RPMI7951 (cell line): ENCODE measurements at places on chromosomes 2 and 18. TPM values are rescaled to one million over a fixed set of nuclear protein-coding genes. Genes with fewer than 3 reads are reported as not detected.

DNA sequence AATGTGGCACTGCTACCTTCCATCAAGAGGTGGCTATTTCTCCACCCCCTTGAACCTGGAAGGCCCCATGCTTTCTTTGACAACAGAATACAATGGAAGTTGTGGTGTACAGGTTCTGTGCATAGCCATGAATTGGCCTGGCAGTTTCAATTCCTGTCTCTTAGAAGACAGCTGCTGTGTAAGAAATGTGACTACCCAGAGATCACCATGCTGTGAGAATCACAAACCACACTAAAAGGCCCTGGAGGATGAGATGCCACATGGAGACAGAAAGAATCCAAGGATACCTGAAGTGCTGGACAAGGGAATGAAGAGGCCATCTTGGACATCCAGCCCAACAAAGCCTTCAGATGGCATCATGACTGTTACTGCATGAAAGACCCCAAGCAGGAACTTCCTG is 47.7 kb upstream of the EHBP1 start:
- no peak for DNase-seq

DNA sequence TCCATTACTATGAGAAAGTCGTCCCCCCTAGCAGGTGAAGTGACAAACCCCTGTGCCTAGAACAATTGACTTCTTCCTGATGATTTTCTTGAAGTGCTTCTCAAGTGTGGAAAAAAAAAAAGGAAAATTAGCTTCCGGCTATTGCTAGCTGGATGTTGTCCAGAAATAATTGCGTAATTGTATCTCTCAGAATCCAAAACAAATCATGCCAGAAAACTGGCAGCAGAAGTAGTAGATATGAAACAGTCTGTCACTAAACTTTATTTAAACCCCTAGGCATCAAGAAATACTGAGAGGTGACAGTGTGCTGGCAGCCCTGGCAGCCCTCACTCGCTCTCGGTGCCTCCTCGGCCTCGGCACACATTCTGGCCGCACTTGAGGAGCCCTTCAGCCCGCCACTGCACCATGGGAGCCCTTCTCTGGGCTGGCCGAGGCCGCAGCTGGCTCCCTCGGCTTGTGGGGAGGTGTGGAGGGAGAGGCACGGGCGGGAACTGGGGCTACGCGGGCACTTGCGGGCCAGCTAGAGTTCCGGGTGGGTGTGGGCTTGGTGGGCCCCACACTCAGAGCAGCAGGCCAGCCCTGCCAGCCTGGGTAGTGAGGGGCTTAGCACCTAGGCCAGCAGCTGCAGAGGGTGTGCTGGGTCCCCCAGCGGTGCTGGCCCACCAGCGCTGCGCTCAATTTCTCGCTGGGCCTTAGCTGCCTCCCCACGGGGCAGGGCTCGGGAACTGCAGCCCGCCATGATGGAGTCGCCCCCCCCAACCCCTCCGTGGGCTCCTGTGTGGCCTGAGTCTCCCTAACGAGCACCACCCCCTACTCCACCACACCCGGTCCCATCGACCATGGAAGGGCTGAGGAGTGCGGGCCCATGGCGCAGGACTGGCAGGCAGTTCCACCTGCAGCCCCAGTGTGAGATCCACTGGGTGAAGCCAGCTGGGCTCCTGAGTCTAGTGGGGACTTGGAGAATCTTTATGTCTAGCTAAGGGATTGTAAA is 80.5 kb upstream of the ABCA12 start:
- peak; percentile 29 for DNase-seq

- DNase-seq: no peak
Observed at GRCh38 chr18:9240270-9240669, 94.3 kb upstream of the TWSG1 start.

- no peak for DNase-seq
Observed at GRCh38 chr2:233352141-233352842, 2.0 kb upstream of the DGKD start.

- no peak for DNase-seq
Observed at GRCh38 chr2:217916504-217917254, 86.1 kb downstream of the TNS1 start.

DNA sequence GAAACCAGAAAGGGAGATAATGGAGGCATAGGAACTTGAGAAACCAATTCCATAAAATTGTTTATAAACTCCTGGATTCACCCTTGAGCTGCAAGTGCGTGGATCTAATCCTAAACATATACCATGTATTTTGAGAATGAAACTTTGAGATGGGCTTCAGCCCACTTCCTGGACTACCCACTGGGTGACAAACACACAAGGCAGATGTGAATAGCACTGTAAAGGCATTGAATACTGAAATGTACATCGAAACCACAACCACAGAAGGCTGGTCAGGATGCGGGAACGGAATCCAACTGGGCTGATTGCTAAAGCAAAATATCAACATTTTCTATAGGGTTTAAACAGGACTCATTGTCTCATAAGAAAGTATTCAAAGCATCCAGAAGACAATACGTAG is 228.5 kb upstream of the ZEB2 start:
- DNase-seq: no peak

- DNase-seq: no peak
Observed at GRCh38 chr2:217404236-217404760, 544.4 kb upstream of the TNP1 start.

GRCh38 chr18:35917043-35917442 is 55.4 kb upstream of the RMP24 start:
- no peak for DNase-seq

- peak; percentile 99 for DNase-seq
Observed at GRCh38 chr2:214019229-214019972, 391.5 kb upstream of the VWC2L start.

- no peak for DNase-seq
Observed at GRCh38 chr2:149901231-149901859, 313.8 kb upstream of the MMADHC start.

- DNase-seq: peak; percentile 96
Observed at GRCh38 chr2:1613731-1614354, 130.5 kb downstream of the PXDN start.

DNA sequence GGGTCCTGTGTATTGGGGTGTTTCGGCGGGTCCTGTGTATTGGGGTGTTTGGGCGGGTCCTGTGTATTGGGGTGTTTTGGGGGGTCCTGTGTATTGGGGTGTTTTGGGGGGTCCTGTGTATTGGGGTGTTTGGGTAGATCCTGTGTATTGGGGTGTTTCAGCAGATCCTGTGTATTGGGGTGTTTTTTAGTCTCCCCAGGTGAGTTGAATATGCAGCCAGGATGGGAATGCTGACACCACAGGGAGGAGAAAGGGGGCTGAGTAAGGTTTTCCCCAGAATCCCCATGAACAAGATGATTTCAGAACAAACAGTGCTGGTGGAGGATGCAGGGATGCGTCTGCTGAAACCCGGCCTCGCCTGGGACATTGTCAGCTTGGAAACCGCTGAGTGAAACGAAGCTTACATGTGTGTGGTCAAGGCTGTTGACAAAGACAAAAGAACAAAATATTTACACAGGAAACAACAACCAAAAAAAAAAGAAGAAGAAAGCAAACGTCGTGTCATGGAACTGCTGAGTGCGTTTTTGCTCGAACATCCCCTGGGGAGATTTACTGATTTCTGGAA is 88.5 kb upstream of the ODC1 start:
- DNase-seq: peak; percentile 39

Gene CCL20
- 2.2 and 3.8 TPM in 2 replicates for total RNA-seq

DNA sequence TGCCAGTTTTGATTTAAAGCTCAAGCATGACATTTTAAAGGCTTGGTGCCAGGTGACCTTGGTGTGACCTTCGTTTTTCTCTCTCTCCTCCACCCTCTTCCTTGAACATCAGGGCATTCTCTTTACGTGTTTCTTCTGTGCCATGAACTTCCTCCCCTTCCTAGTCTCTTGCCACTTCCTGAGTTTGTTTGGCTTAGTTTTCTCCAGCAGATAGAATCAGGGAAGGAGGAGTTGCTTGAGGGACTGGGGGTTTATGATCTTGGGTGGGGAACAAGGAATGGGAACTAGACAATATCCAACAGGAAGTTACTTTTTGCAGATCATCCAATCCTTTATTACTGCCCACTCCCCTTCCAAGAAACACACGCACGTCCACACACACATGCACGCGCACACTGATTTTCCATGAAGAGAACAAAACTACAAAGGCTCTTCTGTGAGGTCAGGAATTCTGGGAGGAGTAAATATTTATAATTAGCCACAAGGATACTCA is 210.6 kb upstream of the EPAS1 start:
- peak; percentile 48 for DNase-seq

GRCh38 chr18:46169464-46169941 is 65.3 kb downstream of the HAUS1 start:
- peak; percentile 84 for DNase-seq

DNA sequence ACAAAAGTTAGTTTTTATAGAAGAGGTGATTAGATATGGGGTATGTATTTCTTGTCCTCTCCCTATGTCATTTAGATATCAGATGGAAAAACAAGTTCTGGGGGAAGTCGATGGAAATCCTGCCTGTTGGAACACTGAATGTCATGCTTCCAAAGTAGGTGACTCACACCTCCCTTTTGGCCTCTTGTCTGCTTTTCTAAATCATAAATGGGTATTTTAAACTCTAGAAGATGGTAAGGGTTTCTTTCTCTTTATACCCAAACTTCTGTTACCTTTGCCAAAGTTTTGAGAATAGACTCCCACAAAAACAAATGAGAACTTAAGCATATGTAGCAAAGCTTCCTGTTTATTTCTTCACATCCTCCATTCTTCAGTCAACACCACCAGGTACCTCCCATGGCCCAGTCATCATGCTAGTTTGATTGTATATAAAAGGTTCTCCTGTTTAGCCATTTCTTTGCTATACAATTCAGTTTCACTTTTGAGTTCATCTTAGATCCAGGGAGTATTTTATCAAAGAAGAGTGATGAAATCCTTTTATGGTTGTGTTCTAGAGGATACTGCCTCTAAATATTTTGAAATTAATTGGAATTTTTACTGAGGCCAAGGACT is 63.9 kb downstream of the PRKRA start:
- DNase-seq: no peak

- no peak for DNase-seq
Observed at GRCh38 chr2:31241625-31242270, 7.8 kb downstream of the EHD3 start.
